ENCODE measurements at places on chromosomes 12 and 14.

- peaks cover 25% of the 10 kb centered on the region for H3K36me3 ChIP-seq
- no peaks in the 10 kb centered on the region for H3K27me3 ChIP-seq
- DNase-seq = no peak
These were observed 11.4 kb downstream of the MGST1 start for GRCh38 chr12:16358878-16359277.

- no peak overlapping the region for H3K4me3 ChIP-seq
- H3K27ac ChIP-seq = no peak overlapping the region
These were observed 105.2 kb downstream of the RBM19 start for GRCh38 chr12:113860950-113861349.

GRCh38 chr12:132746613-132747012, 15.0 kb downstream of the ANKLE2 start:
- no peak overlapping the region for H3K27ac ChIP-seq
- H3K36me3 ChIP-seq = peaks cover 61% of the 10 kb centered on the region
- no peak for DNase-seq
- H3K4me1 ChIP-seq = no peaks in the 10 kb centered on the region
- H3K27me3 ChIP-seq = no peaks in the 10 kb centered on the region

DNA sequence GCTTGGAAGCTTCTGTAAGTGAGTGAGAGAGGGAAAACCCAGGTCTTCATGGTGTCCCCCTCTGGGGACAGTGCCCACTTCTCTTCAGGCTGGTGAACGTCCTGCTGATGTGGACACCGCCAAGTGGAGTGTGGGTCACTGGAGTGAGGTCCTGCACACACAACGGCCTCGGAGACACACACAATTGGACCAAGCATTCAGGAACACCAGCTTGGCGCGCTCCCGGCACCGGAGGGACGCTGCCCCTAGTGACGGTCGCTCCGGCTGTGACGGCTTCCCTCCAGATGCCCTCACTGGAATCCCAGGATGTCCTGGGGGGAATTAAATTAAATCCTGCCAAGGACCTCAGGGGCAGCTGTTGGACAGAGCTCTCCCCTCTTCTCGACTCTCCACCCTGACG, 123.1 kb downstream of the ZNF664 start:
- H3K27ac ChIP-seq = no peak overlapping the region
- H3K4me3 ChIP-seq = no peak overlapping the region
- H3K4me1 ChIP-seq = no peaks in the 10 kb centered on the region

DNA sequence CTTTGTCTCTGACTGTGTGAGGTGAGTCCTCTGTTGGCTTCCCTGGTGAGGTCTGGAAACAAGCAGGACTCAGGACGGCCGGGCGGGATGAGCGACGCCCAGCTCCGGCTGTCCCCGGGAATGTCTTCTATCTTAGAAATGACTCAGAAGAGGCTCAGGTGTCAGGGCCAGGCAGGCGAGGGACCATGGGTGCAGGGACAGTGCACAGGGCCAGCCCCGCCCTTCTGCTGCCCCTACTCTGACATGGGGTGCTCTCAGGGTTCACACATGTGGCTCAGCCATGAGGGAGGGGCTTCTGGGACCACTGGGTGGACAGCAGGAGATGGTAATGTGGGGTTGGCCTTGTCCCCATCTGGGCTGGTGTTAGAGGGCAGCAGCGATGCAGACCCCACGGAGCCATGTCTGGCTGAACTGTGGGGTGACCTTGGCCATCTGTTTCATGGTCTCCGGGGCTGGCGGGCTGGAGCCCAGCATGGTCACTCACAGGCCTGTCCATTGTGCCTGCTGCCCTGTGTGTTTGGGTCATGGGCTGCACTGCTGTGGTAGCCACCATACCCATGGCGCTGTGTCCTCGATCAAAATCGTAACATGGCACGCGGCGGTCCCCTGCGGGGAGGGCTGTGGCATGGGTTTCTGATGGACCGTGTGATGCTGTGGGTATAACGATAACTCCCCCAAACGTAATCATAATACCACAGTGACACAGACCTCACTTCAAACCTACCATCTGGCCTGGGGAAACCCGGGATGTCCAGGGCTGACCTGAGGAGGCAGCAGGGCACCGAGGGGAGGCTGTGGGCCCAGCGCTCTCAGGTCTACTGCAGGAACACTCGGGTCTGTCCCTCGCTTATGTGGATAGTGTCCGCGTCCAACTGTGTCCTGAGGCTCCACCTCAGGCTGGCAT, 368.8 kb downstream of the TMEM121 start:
- H3K4me1 ChIP-seq = no peaks in the 10 kb centered on the region
- no peak overlapping the region for H3K4me3 ChIP-seq
- no peak overlapping the region for H3K27ac ChIP-seq

DNA sequence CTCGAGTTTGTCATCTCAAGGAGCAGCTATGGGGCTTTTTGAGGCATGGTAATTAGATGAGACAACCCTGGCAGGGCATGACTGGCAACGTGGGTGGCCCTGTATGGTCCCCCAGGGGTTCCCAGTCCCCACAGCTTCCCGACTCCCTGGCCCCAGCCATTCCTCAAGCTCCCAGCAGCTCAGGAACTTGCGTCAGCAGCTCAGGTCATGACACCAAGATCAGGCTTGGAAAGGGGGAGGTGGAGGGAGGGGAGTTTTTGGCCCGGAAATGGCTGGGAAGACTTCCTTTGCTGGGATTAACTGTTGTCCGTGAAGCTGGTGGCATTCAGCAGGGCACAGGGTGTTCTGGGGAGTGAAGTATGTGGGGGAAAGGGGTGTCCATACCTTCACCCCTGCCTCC, 10.4 kb upstream of the NRIP2 start:
- no peak overlapping the region for H3K27ac ChIP-seq
- no peak for DNase-seq
- H3K27me3 ChIP-seq = no peaks in the 10 kb centered on the region
- H3K4me1 ChIP-seq = no peaks in the 10 kb centered on the region
- H3K36me3 ChIP-seq = no peaks in the 10 kb centered on the region
- no peak overlapping the region for H3K4me3 ChIP-seq

- no peaks in the 10 kb centered on the region for H3K27me3 ChIP-seq
- H3K27ac ChIP-seq = no peak overlapping the region
- H3K4me1 ChIP-seq = no peaks in the 10 kb centered on the region
- peak; percentile 61 for DNase-seq
- no peak overlapping the region for H3K4me3 ChIP-seq
These were observed 80.8 kb downstream of the ZNF664 start for GRCh38 chr12:124053851-124054250.

GRCh38 chr12:117836999-117837736, 131.6 kb downstream of the KSR2 start:
- no peak overlapping the region for H3K4me3 ChIP-seq
- H3K27ac ChIP-seq = no peak overlapping the region
- DNase-seq = peak; percentile 61
- H3K27me3 ChIP-seq = no peaks in the 10 kb centered on the region

GRCh38 chr12:110024051-110024450, 24.3 kb downstream of the C12orf76 start:
- H3K4me1 ChIP-seq = no peaks in the 10 kb centered on the region
- no peak overlapping the region for H3K4me3 ChIP-seq
- DNase-seq = no peak
- H3K27ac ChIP-seq = no peak overlapping the region

DNA sequence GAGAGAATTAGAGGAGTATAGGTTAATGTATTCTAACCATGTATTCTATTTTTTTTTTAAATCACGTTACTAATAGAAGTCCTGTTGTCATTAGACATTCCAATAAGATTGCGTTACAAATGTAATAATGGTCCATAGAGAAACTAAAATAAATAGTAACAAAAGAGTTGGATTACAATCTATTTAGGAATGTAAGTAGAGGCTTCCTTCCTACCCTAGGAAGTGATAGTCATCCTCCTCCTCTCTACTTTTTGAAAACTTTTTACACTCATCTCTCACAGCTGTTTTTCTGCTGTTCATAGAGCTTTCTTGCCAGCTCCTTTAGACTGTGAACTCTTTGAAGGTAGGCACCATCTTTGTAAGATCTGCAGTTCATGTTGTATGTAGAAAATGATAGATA, 23.6 kb downstream of the TRHDE start:
- DNase-seq = no peak
- H3K27me3 ChIP-seq = no peaks in the 10 kb centered on the region
- no peak overlapping the region for H3K27ac ChIP-seq
- no peaks in the 10 kb centered on the region for H3K36me3 ChIP-seq

DNA sequence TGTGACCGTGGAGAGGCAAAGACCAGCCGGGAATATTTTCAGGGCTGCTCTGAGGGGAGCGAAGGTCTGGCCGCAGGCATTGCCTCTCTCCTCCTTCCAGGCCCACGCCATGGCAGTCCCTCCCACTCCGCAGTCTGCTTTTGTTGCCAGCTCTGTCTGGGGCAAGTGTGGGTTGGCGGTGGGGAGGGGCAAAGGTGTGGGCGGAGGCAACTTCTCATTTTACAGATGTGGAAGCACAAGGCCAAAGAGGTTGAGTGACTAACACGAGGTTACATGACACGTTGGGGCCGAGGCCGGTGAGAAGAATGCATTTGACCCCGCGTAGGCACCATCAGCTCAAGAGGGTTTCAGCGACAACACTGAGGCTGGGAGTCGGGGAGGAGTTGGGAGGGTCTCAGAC, 6.1 kb upstream of the FAIM2 start:
- no peak for DNase-seq
- H3K27ac ChIP-seq = no peak overlapping the region
- no peak overlapping the region for H3K4me3 ChIP-seq
- no peaks in the 10 kb centered on the region for H3K36me3 ChIP-seq
- peaks cover 8% of the 10 kb centered on the region for H3K4me1 ChIP-seq

- H3K4me3 ChIP-seq = no peak overlapping the region
- H3K4me1 ChIP-seq = 0 out of 2 replicates have a peak, but pooled peaks cover 1% of the 10 kb centered on the region
- H3K27me3 ChIP-seq = no peaks in the 10 kb centered on the region
- H3K36me3 ChIP-seq = no peaks in the 10 kb centered on the region
These were observed 235.5 kb upstream of the NOS1 start for GRCh38 chr12:117596968-117597367.

GRCh38 chr14:56142314-56142713, 24.1 kb downstream of the PELI2 start:
- no peaks in the 10 kb centered on the region for H3K36me3 ChIP-seq
- no peak overlapping the region for H3K27ac ChIP-seq
- no peaks in the 10 kb centered on the region for H3K27me3 ChIP-seq

GRCh38 chr12:21370845-21371449, 1.8 kb upstream of the IAPP start:
- no peaks in the 10 kb centered on the region for H3K27me3 ChIP-seq
- no peaks in the 10 kb centered on the region for H3K36me3 ChIP-seq
- DNase-seq = no peak
- no peaks in the 10 kb centered on the region for H3K4me1 ChIP-seq
- H3K27ac ChIP-seq = no peak overlapping the region

- no peaks in the 10 kb centered on the region for H3K27me3 ChIP-seq
- no peak overlapping the region for H3K4me3 ChIP-seq
- H3K4me1 ChIP-seq = no peaks in the 10 kb centered on the region
- no peak overlapping the region for H3K27ac ChIP-seq
These were observed 137.0 kb downstream of the CRADD start for GRCh38 chr12:93813972-93814821.

DNA sequence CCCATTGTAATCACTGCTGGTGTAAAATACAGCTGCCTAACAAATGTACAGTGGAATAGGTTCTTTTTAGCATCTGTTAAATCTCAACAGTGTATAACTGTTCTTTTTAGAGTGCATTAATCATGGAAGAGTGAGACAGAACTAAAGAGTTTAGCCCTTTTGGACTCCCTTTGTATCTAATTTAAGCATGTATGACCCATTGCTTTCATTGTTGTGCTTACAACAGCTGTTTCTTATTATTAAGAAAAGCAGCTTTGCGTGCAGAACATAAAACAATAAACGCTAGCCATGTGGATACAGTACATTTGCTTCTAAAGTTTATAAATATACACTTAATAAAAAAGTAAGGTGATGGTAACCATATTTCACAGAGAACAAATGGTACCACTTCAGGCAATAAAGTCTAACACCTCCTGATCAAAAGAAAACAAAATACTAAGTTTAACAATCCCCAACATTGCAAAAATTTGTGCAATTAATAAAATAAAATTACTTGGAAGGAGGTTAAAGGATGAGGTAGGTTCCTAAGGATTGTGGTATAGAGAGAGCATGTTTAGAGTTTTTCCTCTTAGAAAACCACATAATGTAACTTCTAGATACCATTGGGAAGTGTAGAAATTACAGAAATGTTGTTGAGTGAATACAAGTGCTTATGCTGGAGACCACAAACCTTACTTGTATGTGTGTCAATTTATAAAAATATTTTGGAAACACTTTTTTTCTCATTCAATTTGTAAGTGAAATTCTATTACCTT, 448.7 kb downstream of the SLC6A15 start:
- no peak overlapping the region for H3K27ac ChIP-seq
- no peaks in the 10 kb centered on the region for H3K27me3 ChIP-seq
- no peak overlapping the region for H3K4me3 ChIP-seq
- DNase-seq = no peak

- H3K4me1 ChIP-seq = no peaks in the 10 kb centered on the region
- H3K4me3 ChIP-seq = no peak overlapping the region
- no peaks in the 10 kb centered on the region for H3K36me3 ChIP-seq
- no peak for DNase-seq
- H3K27me3 ChIP-seq = no peaks in the 10 kb centered on the region
These were observed 660 bp upstream of the MAP1LC3B2 start for GRCh38 chr12:116558280-116559161.

- H3K27ac ChIP-seq = no peak overlapping the region
- no peak overlapping the region for H3K4me3 ChIP-seq
- DNase-seq = no peak
- no peaks in the 10 kb centered on the region for H3K4me1 ChIP-seq
- H3K27me3 ChIP-seq = no peaks in the 10 kb centered on the region
- no peaks in the 10 kb centered on the region for H3K36me3 ChIP-seq
These were observed 699 bp upstream of the CD69 start for GRCh38 chr12:9761419-9761781.

GRCh38 chr12:116339062-116339461, 61.6 kb upstream of the MED13L start:
- 0 out of 2 replicates have a peak, but pooled peaks cover 2% of the 10 kb centered on the region for H3K4me1 ChIP-seq
- no peak overlapping the region for H3K27ac ChIP-seq
- H3K27me3 ChIP-seq = no peaks in the 10 kb centered on the region
- no peaks in the 10 kb centered on the region for H3K36me3 ChIP-seq

GRCh38 chr12:128004383-128004938, 262.5 kb upstream of the TMEM132C start:
- H3K27me3 ChIP-seq = no peaks in the 10 kb centered on the region
- H3K4me3 ChIP-seq = no peak overlapping the region

DNA sequence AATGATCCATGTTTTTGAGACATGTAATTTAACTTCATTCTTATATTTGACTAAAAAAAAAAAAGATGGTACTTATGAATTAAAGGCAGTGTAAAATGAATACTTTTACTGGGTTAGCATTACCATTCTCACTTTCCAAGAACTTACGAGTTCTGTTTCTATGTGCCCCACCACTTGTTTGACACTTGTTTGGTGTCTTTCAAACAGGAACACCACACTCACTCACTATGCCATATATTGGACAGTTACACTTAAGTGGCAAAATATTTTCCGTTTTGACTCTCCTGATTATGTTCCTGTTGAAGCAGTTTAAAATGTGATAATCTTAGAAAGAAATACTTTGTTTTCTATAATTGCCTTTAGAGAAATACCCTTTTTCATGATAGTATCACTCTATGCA, 56.6 kb upstream of the ATXN7L3B start:
- no peaks in the 10 kb centered on the region for H3K36me3 ChIP-seq
- H3K4me3 ChIP-seq = no peak overlapping the region
- no peaks in the 10 kb centered on the region for H3K27me3 ChIP-seq
- no peak for DNase-seq
- no peak overlapping the region for H3K27ac ChIP-seq

- no peaks in the 10 kb centered on the region for H3K36me3 ChIP-seq
- H3K27me3 ChIP-seq = no peaks in the 10 kb centered on the region
- no peak for DNase-seq
- H3K4me1 ChIP-seq = no peaks in the 10 kb centered on the region
- H3K27ac ChIP-seq = no peak overlapping the region
- no peak overlapping the region for H3K4me3 ChIP-seq
These were observed 88.1 kb upstream of the PTPRR start for GRCh38 chr12:71008616-71009015.
